NCI-H69 (cell line): ENCODE measurements at places on chromosomes 5 and 9.
A peak's percentile ranks its signal among the peaks of the same experiment; 100 is the strongest.

DNA sequence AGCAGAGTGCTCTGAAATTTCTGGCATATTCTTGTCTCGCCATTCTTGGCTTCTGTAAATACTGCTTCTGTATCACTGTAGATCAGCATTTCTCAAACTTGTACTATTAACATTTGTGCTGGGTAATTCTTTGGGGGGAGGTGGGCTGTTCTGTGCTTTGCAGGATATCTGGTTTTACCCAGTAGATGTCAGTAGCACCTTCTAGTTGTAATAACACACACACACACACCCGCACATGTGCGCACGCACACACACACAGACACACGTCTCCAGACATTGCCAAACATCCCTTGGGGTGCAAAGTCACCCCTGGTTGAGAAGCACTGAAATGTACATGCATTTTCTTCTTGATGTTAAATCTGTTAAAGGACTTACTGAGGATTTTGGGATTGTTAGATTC lies 304.1 kb downstream of the MAT2B start:
- peak; percentile 65 for DNase-seq

DNA sequence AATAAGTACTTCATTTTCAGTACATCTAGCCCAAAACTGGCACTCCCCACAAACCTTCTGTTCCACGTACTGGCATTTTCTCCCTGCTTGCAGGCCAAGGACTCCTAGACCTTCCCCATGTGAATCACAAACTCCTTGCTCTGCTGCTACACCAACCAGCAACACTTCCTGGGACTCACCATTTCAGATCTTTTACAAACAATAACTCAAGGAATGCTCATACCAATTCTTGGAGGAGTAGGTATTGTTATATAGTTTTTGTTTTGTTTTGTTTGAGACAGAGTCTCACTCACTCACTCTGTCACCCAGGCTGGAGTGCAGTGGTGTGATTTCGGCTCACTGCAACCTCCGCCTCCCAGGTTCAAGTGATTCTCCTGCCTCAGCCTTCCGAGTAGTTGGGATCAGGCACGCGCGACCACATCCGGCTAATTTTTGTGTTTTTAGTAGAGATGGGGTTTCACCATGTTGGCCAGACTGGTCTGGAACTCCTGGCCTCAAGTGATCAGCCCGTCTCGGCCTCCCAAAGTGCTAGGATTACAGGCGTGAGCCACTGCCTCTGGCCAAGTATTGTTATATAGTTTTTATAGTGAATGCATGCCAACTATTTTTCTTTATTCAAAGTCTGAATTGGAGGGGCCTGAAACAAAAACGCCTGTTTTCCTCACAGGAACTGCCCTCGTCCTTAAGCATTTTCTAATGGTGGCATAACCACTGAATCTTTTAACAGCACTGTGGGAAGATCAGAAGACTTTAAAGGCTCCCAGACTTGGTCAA lies 210.8 kb downstream of the TSSK1B start:
- DNase-seq = no peak

DNA sequence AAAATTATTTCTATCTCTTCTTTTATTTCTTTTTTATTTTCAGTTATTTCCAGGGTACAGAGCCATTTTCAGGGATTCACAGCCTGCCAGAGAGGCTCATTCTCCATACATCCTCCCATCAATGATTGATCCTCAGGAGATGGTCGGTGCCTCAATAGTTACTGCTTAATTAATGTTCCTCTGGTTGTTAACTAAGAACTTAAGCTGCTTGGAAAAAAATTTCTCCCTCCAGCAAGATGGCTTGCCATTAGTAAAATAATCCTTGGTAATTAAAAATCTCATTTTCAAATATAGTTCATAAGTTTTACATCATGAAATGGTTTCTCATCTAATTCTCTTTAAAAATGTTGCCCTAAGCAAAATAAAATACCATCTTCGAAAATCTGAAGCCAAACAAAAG lies 20.0 kb downstream of the MARCHF11 start:
- DNase-seq = no peak

- DNase-seq = no peak
Observed at GRCh38 chr5:38831117-38831516, 14.7 kb upstream of the OSMR start.

DNA sequence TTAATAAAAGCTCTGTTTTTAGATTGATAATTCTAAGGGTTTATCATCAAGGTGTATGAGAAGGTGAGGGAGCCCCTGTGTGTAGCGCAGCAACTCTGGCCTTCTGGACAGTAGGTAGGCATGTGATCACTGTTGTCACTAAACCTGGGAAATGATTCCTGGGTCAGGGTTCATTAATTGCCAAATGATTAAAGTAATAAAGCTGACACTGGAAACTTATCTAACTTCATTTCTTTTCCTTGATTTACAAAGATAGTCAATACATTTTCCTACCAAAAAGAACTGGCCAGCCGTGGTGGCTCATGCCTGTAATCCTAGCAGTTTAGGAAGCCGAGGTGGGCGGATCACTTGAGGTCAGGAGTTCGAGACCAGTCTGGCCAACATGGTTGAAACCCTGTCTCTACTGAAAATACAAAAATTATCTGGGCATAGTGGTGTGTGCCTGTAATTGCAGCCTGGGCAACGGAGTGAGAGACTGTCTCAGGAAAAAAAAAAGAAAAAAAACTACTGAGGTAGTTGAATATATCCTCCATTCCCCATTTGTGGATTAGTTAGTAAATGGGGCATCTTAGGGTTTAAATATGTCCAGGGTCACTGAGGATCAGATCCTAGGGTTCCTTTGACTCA lies 2.4 kb downstream of the EHMT1 start:
- DNase-seq = no peak

- DNase-seq = no peak
Observed at GRCh38 chr9:32306006-32306405, 78.4 kb upstream of the ACO1 start.

- peak; percentile 78 for DNase-seq
Observed at GRCh38 chr5:172700365-172701290, 59.6 kb downstream of the NEURL1B start.

DNA sequence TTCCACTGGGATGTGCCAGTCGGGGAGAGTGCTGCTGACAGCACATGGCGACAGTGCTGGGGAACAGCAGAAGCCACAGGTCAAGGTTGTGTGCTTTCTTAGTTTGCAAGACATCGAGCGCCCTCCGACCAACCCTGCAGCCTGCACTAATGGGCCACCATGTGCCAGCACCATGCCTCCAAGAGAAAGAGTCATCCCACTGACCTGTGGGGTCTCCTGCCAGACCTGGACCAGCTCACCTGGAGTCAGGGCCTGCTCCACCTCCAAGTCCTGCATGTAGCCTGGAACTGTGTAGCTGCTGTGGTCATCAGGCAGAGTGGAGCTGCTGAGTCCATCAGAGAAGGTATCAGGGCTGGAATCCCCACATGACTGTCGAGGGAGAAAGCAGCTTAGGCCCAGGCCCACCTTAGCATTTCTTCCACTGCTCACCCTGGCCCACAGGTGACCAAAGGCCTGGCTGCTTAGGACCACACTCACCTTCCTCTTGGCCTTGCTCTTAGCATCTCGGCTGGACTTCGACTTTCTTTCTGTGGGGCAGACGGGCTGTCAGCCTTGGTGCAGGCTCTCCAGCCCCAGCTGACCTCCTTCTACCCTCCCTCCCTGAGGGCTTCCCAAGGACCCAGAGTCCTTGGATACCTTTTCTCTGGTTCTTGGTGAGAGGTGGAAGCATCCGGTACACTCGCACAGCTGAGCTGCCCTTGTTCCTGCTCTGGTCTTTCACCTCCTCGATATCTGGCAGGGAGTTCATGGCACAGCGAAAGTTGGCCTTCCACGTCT lies 4.1 kb downstream of the IRF1 start:
- DNase-seq = no peak

DNA sequence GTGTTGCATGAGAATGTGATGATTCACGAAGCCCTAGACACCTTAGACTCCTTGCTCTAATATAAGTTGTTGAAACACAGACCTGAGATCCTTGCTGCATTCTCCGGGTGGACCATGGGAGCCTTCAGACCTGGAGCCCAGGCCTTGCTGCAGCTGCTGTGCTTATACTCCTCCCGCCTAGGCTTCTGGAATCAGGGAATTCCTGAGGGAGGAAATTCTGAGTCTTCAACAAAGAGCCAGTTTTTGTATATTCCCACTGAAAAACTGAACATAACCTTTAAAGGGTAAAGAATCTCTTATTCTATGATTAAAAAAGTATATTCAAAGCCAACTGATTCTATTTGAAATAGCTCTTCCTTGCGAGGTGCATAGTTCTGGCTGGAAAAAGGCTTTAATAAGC lies 245.1 kb upstream of the ELAVL2 start:
- peak; percentile 20 for DNase-seq

- no peak for DNase-seq
Observed at GRCh38 chr9:88826771-88827181, 164.5 kb upstream of the S1PR3 start.

DNA sequence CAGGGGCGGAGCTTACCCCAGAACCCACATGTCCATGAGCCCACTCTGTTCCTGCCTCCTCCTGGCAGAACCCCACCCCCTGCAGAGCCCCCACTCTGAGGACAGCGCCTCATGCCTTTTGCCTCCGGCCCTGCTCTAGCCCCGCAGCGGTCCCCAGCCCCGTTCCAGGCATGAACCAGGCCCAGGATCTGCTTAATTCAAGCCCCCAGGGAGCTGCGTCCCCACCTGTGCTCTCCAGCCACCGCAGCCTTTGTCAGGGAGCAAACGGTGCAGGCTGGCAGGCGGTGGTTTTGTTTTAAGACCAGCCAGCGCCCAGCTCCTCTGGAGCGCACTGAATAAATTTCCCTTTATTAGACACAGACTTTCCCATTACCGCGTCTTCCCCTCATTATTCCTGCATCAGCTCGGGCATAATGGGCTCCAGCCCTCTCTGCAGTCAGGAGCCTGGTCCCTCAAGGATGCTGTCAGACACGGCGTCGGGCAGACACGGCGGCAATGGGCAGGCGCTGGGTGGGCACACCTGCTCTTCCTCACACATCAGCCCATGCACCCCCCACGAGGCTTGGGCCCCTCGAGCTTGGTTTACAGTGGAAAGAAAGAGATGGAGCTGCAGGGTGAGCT lies 137.6 kb downstream of the OLFM1 start:
- peak; percentile 68 for DNase-seq

DNA sequence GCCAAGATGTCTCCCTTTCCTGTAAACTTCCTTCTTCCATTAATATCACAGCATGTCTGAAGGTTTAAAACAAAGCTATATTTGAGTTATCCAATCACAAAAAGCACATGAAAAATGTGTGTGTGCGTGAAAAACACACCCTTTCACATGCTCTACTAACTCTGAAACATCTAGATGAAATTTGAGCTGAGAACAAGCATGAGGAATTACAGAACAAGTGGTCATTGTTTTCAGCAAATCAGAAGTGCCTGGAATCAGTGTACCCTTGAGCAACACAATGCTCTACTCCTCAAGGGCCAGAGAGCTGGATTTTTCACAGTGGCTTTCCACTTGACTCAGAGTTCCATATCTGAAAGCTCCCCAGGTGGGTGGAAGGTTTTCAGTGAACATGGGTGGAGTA lies 255.9 kb downstream of the PSAT1 start:
- no peak for DNase-seq

DNA sequence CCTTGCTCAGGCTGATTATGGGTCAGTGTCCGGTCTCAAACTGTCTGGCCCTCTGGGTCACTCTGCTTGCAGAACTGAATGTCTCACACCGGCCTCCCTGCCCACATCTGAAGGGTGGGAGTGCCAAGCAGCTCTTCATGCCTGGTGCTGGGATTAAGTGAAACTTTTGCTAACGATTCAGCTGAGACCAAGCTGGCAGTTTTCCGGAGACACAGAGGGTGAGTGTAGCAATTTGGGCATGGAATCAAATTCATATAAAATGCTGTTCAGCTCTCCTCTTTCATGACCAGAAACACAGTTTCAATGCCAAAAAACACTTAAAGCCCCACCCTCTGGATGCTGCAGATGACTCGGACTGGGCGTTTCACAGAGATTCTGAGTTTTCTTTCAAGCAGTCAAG lies 207.5 kb downstream of the NXNL2 start:
- DNase-seq = no peak

DNA sequence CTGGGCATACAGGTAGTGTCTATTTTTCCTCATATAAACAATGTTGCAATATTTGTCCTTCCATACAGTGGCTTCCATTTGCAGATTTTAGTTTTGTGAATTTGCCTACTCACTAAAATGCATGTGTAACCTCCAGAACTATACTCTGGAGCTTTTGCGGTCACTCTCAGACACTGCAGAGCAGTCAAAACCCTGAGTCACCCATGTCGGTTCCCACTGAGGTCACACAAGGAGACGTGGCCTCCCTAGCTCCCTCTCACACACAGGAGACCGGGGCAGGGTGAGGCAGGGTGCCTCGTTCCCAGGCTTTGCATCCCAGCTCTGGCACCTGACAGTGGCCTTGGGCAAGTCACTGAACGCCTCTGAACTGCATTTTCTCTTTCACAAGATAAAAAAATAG lies 55.5 kb upstream of the ZNF354A start:
- no peak for DNase-seq

GRCh38 chr5:35919191-35919590 lies 19.2 kb downstream of the CAPSL start:
- DNase-seq = no peak

DNA sequence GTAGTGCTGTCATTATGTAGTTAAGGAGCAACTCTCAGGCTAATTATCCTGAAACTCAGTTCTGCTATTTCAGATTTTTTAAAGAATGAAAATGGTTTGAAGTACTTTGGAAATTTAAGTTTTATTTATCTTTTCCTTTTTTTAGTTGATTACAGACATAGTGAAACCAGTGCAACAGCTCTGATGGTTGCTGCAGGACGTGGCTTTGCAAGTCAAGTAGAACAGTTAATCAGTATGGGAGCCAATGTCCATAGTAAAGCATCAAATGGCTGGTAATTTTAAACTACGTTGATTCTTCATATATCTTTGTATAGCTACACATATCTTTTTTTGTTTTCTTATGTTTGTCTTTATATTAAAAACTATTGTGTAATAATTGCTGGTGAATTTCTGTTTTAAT lies 34.9 kb downstream of the YTHDC2 start:
- no peak for DNase-seq

GRCh38 chr5:149093625-149094024 lies 30.8 kb upstream of the SH3TC2 start:
- no peak for DNase-seq

GRCh38 chr9:93329629-93330280 lies 121.7 kb upstream of the FAM120A start:
- peak; percentile 70 for DNase-seq

DNA sequence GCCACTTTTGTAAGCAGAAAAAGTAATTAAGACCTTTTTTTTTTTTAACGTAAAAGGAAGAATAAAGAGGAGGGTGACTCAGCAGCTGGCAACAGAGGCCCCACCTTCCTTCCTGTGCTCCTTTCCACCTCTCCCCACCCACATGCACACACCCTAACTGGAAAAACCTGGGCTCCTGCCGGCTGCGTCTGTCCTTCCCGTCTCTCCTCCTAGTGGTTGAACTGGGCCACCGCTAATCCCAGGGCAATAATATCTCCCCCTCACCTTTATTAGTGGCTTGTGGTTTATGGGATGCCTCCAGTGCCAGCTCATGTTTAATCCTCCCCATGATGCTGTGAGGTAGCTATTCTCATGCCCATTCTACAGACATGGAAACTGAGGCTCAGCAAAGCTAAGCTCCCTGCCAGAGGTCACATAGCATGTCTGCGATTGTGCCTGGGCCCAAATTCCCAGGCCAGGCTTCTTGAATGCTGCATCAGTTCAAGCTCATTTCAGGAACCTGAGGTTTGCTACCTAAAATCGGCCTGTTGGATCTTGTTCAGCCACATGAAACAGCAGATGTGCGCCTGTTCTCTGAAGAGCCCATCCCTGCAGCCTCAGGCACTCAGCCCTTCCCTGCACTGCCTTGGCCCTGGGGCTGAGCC lies 60.9 kb upstream of the IL17B start:
- DNase-seq = peak; percentile 76
